ENCODE measurements at places on chromosomes 13 and 19.

DNA sequence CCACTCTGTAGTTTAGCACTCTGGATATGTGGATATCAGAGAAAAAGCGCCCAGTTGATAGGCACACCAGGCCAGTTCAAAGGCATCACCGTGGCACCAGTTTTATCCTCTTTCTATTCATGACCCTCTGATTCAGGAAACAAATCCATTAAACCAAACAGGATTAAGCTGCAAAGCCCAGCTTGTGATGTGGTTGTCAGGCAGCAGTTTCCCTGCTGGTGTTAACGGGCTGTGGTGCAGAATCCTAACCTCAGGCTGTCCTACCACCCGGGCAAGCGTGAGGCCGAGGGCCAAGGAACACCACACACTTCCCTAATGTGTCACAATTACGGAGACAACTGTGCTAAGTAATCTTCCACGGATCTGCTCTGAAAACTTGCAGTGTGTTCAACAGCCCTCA lies 209.1 kb downstream of the OLFM4 start:
- no peak for DNase-seq

DNA sequence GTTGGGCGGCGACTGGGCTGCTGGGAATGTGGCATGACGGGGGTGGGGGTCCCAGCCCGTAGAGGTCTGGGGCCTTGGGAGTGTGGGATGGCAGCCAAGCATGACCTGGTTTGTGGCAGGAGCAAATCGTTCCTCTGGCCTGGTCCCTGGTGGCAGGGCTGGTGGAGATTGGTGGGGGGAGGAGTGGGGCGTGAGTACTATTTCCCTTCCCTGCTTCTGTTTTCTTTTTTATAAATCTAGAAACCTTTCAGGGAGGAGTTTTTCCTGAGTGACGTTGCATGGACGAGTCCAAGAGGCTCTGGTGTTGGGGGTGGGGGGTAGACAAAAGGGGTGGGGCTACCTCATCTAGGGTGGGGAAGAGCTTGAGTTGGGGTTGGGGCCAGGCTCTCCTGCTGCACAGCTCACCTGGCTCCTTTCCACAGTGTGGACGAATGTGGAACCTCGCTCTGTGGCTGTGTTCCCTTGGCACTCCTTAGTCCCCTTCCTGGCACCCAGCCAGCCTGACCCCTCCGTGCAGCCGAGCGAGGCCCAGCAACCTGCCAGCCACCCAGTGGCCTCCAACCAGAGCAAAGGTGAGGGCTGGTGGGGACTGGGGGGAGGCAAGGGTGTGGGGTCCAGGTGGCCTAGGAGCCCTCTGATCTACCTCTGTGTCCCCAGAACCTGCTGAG lies 15.4 kb upstream of the PRR19 start:
- no peak for DNase-seq

DNA sequence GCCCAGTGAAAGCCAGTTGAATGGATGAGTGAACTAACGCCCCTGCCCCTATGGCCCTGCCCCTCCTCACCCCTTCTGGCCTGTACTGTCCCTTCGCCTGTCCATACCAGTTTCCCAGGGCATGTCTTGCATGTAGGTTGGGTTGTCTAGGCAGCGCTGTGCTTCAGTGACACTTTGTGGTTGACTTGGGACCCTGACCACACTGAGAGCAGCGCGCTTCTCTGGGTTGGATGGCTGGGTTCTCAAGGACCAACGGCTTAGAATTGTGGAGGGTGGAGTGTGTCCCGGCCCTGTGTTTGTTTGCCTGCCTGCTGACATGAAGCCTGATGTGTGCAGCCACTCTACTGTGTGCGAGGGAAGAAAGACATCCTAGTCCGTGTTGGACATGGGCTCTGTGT lies 15.8 kb downstream of the GATAD2A start:
- DNase-seq = no peak

- no peak for DNase-seq
Observed at GRCh38 chr19:33746159-33746558, 50.5 kb upstream of the KCTD15 start.

GRCh38 chr13:39960191-39960590 lies 304.7 kb downstream of the COG6 start:
- no peak for DNase-seq

- no peak for DNase-seq
Observed at GRCh38 chr13:99352351-99353245, 45.4 kb upstream of the GPR183 start.

- DNase-seq = no peak
Observed at GRCh38 chr13:71015516-71015915, 851.5 kb downstream of the DACH1 start.

DNA sequence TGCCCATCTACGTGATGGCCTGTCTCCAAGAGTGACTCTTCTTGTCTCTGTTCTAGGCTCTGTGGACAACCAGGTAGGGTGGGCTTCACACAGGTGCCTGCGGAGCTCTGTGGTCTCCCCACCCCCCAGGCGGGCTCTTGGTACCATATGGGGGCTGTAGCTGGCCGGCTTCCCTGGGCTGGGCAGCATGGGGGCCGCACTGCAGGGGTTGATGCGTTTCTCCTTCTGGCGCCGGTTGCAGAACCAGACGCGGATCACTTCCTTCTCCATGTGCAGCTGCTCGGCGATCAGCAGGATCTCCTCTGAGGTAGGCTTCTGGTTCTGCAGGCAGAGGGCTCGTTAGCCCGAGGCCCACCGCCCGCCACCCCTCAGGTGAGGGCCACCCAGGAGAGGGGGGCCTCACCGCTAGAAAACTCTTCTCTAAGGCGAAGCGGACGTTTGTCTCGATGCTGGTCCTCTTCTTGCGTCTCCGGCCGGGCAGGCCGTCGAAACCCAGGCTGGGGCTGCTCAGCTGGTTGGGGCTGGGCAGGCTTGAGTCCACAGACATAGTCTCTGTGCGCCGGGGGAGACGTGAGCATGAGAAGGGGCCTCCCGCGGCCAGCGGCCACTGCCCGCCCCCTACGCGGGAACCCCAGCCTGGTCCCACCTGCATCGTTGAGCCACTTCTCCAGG lies 19.3 kb downstream of the ZNF574 start:
- DNase-seq = no peak

GRCh38 chr19:359653-359925 lies 15.0 kb upstream of the MIER2 start:
- DNase-seq = no peak

DNA sequence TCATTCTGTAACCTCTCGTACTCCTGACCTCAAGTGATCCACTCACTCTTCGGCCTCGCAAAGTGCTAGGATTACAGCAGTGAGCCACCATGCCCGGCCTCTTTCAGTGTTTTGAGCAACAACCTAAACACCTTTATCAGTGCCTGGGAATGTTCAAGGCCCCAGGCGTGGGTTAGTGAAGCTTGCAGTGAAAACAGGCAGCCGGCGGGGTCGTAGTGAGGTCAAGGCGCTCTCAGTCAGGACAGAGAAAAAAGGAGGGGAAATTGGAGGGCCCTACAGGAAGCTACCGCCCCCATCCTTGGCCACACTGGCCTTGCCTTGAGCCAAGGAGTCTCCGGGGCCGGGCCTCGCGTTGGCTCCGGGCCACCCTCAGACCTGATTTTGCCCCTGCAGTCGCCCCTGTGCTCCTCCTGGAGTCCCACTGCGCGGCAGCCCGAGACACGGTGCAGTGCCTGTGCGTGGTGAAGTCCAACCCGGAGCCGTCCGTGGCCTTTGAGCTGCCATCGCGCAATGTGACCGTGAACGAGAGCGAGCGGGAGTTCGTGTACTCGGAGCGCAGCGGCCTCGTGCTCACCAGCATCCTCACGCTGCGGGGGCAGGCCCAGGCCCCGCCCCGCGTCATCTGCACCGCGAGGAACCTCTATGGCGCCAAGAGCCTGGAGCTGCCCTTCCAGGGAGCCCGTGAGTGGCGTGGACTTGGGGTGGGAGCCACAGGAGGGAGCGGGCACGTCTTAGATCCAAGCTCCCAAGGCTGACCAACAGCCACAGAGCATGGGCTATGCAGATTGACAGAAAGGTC lies 17.7 kb downstream of the MAG start:
- no peak for DNase-seq
